ENCODE measurements at places on chromosomes 16 and 17.

- no peak for DNase-seq
These were observed 140.4 kb downstream of the ENGASE start for GRCh38 chr17:79214940-79215604.

DNA sequence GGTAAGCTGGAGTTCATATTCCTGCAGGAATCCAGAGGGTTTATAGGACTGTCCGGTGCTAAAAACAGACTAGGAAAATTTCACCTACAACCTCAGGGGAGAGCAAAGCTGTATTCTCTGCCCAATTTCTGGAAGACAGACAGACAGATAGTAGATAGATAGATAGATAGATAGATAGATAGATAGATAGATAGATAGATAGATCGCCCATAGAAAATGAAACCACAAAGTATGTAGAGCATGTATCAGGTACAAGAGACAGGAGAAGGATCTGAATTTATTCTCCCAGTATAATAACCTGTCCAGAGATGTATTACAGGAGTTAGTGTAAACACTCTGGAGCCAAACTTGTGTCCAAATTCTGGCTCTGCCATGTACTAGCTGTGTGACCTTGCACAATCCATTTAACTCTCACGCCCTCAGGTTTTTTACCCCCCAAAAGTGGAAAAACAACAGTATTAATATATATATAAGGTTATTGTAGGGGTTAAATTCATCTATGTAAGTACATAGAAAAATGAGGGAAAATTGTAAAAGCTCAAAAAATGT, 2.1 kb upstream of the ABCA6 start:
- DNase-seq: no peak

- DNase-seq: no peak
These were observed 53.3 kb downstream of the HLF start for GRCh38 chr17:55318081-55318480.

GRCh38 chr17:27495460-27495859, 39.2 kb downstream of the KSR1 start:
- peak; percentile 21 for DNase-seq

DNA sequence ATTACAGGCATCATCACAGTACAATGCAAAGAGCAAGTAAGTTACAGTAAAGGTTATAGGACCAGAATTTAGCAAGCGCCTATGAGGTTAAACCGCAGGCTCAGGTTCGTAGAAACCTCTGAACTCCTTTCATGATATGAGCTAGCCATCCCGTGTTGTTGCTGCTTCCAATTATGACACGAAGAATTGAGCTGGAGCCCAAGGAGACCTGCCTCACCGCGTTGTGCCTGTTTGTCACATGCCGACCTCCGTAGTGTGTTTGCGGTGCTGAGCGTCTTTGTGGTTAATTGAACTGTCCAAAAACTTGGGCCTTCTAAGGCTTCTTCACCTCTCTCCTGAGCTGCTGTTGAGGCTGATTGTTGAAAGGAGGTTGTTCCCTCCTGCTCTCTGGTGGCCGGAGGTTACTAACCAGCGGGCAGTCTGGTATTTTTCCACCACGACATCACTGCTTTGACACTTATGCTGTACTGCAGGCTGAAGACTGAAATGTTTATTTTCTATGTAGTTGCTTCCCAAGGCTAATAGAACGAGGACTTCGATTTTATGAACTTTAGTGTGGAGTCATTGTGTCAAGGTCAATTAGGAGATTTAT, 67.5 kb downstream of the SEC14L1 start:
- DNase-seq: no peak

GRCh38 chr16:86059253-86060171, 160.6 kb downstream of the IRF8 start:
- DNase-seq: no peak

GRCh38 chr16:12231666-12232065, 255.1 kb downstream of the SNX29 start:
- DNase-seq: no peak

DNA sequence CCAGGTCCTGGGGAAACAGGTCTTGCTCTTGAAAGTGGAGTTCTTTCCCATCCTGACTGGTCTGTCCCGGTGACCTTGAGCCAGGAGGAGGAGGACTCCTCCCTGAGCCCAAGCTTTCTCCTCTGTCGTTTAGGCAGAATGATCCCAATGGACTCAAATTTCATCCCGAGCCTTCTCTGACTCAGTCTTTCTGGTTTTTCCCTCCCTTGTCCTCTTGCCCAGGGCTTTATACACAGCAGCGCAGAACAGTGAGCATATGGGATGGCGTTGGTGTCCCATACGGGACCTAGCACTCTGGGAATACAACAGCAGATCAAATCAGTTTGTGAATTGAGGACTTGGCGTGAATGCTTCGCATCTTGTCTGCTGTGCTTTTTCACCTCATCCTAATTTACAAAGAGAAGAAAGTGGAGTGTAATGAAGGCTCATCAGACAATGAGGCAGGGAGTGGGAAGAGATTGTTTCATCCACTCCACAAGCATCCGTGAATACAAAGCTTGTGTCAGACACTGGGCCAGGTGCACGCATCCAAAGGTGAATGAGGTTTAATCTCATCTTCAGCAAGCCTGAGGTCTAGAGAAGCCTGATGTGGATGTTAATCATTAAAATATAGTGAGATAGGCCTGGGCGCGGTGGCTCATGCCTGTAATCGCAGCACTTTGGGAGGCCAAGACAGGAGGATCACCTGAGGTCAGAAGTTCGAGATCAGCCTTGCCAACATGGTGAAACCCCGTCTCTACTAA, 1.1 kb upstream of the XYLT1 start:
- DNase-seq: no peak

DNA sequence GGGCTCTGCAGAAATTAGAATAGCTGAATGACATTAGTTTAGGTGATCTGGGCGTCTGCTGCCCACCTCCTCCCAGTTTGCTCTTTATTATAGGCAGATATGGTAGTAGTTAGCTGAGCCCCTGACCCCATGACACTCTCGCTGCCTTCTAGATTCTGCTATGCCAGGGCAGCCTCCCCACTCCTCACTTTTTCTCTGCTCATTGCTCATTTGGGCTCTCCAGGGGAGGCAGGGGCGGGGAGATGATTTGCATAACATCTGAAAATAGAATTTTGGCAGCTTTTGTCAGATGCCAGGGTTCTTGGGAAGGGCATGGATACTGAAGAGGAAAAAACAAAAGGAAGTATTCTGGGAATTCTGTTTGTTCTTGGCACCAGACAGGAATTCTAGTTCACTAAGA, 78.0 kb upstream of the GAS7 start:
- DNase-seq: no peak

DNA sequence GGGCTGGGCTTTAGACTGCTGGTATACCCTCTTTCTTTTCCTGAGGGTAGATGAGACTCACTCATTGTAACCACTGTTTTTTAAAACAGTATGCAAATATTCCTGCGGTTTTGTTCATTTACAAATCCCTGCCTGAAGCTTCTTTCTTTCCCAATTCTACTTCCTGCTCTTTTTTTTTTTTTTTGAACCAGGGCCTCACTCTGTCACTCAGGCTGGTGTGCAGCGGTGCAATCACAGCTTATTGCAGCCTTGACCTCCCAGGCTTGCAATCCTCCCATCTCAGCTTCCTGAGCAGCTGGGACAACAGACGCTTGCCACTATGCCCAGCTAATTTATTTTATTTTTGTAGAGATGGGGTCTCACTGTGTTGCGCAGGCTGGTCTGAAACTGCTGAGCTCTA, 8.0 kb upstream of the SULT1A1 start:
- no peak for DNase-seq

GRCh38 chr17:45314741-45315647, 1.8 kb downstream of the MAP3K14 start:
- DNase-seq: peak; percentile 43

GRCh38 chr17:8409966-8410882, 12.6 kb upstream of the RNF222 start:
- peak; percentile 62 for DNase-seq

DNA sequence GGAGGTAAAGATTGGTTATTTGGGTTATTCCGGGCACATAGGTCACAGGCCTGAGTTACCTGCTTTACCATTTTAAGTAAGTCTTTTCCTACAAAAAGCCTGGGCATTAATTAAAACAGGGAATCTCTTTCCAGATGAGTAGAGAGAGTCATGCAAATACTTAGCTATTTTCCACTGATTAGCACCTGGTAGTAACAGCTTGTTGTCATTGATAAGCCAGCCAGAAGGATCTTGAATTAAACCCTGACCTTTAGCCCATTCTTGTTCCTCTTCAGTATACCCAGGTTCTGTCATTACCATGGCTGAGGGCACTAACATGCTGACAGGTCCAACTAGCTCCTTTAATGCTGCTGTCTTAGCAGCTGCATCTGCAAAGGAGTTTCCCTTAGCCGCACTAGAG, 44.4 kb upstream of the ARL4D start:
- DNase-seq: no peak

DNA sequence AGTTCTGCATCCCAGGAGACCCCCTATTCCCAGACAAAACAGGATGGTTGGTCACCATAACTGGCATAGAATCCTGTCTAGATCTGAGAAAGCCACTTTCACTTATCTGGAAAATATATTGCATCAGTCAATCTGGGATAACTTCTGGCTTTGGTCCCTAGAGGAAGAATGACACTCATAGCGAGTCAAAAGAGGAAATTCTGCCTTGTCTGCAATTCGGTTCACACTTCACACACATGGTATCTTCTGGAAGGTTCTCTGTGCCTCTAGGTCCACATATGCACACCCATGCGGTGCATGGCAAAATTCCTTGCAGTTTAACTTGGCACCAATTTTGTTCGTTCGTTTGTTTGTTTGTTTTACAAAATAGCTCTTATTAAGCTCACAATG, 49.2 kb upstream of the WSCD1 start:
- no peak for DNase-seq

DNA sequence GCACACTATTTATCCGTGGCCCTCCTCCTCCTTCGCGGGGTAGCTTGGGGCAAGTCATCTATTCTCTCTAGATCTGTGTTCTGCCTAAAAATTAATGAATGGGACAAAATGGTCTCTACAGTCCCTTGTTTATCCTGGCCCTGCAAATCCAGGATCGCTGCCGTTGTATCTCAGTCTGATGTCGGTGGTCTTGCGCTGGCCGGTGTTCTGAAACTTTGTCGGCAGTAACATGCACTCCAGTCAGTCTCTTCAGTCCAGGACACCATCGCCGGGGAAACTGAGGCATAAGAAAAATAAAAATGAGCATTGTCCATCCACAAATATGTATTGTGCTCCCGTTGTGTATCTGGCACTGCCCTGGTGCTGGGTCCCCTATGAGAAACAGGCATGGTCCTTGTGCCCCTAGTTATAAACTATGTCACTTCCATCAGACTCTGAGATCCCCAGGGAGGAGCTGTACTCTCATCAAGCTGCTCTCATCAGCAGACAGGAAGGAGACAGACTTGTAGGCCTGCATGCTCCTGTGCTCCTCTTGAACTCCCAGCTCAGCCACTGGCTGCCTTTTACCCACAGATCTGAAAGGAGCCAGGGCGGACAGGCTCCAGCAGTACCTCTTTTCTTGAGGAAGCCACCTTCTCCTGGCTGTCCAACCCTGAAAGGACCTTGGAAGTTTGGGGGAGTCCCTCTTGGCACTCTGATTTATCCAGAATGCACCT, 13.7 kb upstream of the CA4 start:
- no peak for DNase-seq
